ENCODE measurements at places on chromosomes 11 and 22.

GRCh38 chr11:65353900-65354264 lies 669 bp upstream of the TIGD3 start:
- DNase-seq = no peak

GRCh38 chr11:77421041-77421723 lies 52.7 kb downstream of the PAK1 start:
- DNase-seq = no peak

- peak; percentile 34 for DNase-seq
Measured at GRCh38 chr22:44668190-44668885, 33.7 kb upstream of the PRR5 start.

GRCh38 chr22:38068641-38069371 lies 11.6 kb downstream of the PICK1 start:
- DNase-seq = no peak

GRCh38 chr11:19957294-19957943 lies 202.9 kb downstream of the DBX1 start:
- DNase-seq = no peak

Data from activated T-helper 9 cell treated with anti-CD3 and anti-CD28 coated beads, Interleukin-2, amount 50 U/mL, for 16 hours (primary cell).